ENCODE measurements at places on chromosomes 2 and 18.

- no peak for DNase-seq
Measured at GRCh38 chr2:119414894-119415293, 16.8 kb upstream of the TMEM37 start.

GRCh38 chr2:148643421-148643820 lies 1.1 kb upstream of the EPC2 start:
- DNase-seq, result no peak

DNA sequence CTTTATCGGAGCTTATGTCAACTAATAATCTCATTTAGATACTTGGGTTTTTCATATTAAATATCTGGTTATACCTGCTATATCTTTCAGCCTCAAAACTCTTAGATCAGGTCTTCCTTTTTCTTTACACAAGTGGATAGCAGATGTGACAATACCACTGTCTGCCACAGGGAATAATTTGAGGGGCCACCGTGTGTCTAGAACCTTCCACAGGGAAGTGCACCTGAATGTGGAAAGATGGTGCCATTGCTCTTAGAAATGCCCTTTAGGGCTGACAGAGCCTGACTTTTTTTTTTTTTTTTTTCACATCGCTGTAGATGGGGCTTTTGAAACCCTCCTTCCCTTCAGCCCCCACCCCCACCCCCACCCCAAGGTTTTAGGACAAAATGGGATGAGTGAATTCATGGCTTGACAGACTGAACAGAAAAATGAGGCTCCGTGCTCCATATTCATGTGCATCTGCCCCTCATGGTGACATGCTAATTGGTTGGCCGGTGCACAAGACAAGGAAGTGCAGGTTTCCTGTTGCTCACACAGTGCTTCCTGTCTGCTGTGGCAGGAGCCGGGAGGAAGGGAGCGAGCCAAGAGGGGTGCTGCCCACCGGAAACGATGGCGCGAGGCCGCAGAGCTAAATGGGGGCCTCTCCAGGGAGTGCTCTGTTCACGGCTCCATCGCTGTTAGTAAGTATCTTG lies 246.0 kb downstream of the LDLRAD4 start:
- no peak for DNase-seq

DNA sequence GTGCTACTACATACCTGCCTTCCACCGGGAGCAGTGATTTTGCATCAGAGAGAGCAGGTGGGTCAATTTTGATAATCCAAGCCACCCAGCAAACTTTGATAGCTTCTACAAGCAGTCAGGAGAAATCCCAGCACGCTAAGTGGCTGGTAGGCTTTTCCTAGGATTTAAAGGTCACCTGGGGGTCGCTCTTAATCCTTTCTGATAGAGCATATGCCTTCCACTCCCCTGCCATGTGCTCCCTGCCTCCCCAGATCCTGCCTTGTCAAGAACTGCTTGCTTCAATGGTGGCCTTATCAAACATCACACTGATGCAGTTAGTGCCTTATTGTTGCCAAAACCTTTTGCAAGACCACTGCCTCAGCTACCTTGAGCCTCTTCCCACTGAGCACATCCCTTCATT lies 462.3 kb upstream of the MEX3C start:
- no peak for DNase-seq

DNA sequence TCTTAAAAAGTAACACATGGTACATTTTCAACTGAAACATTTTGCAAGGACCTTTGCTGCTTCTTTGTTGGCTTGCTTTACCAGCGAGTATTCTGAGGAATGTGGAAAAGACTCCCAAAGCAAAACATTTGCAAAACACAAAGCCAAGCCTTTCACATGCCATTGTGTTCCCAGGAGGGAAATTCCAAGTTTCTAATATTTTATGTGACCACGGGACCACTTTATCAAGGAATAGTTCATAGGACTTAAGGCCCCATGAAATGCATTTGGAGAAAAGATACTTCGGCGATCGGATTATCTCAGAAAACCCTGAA lies 26.2 kb downstream of the CYP27C1 start:
- no peak for DNase-seq

DNA sequence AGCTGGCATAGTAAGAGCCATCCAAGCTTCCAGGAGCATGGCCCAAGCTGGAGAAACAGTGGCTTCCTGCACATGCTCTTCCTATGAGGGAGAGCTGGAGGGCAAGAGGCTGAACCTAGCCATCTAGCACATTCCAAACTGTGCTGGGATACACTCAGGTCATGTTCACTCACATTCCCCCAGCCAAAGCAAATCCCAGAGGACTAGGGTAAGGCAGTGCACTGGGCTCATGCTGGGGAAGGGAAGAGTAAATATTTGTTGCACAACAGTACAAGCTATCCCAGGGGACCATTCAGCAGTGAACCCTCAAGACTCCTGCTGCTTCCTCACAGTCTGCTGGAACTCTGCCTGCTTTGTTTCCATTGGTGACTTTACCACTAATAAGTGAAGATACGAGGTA lies 20.7 kb upstream of the GYPC start:
- DNase-seq, result no peak

GRCh38 chr18:36074435-36074834 lies 7.1 kb upstream of the RPRD1A start:
- DNase-seq, result no peak

DNA sequence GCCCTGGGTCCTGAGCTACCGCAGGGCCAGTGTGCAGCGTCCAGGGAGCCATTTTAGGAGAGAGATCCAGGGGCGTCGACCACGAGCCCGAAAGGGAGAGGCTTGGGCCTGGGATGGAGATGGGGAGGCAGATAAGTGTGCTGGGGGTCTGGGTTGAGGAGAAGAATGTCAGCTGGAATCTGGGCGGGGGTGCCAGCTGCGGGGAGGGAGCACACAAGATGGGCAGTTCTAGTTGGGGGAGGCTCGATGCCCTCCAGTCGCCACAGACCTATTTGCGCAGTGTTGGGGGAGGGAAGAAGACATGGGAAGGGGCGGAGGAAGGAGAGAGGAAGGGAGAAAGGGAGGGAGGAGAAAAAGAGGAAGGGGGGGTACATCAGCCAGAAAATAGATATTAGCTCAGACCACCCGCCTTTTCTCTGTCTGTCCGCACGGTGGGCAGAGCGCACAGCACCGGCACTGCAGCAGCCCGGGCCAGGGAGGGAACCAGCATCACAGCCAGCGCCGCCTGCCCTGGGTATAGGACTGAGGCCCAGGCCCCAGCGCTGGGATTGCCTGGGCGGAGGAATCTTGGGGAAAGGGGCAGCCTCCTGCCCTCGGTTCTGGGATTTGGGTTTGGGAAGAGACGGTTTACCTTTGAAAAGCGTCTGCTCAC lies 1.9 kb upstream of the HOXD11 start:
- no peak for DNase-seq

DNA sequence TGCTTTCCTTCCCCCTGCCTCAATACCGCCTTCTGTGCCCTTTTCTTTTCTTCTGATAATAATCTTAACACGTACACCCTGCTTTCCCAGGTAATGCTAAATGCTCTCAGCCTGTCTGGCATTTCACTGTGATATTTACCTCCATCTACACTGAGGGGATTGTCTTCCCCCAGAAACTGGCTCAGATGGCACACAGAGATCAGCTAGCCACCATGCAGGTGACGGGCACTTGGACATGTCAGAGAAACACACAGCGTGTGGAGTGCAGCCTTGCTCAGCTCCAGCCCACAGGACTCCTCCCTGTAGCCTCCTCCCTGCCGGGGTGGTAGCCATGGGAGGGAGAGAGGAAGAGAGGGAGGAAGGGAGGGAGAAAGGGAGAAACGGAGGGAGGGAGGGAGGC lies 131.2 kb downstream of the EIPR1 start:
- DNase-seq, result no peak

GRCh38 chr2:233082931-233083755 lies 23.0 kb downstream of the INPP5D start:
- no peak for DNase-seq

DNA sequence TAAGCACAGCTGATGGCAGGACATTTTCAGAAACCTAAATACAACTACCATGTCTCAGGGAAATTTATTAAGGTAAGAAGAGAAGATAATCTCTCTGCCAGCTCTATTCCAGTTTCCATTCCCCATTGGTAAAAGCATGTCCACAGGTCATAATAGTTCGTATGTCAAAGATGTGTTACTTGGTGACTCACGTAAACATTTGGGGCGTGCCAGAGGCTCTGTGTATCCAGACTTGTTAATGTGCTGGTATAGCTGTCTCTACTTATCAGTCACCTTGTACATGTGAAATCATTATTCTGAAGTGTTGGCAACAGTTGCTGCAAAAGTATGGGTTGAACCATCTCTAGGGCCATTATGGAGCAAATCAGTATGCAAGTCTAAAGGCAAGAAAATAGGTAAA lies 1345.1 kb downstream of the SUCLG1 start:
- no peak for DNase-seq

- DNase-seq, result no peak
Measured at GRCh38 chr18:76131738-76132137, 363.3 kb downstream of the ZNF516 start.

- DNase-seq, result no peak
Measured at GRCh38 chr2:202718614-202719013, 83.8 kb downstream of the FAM117B start.

DNA sequence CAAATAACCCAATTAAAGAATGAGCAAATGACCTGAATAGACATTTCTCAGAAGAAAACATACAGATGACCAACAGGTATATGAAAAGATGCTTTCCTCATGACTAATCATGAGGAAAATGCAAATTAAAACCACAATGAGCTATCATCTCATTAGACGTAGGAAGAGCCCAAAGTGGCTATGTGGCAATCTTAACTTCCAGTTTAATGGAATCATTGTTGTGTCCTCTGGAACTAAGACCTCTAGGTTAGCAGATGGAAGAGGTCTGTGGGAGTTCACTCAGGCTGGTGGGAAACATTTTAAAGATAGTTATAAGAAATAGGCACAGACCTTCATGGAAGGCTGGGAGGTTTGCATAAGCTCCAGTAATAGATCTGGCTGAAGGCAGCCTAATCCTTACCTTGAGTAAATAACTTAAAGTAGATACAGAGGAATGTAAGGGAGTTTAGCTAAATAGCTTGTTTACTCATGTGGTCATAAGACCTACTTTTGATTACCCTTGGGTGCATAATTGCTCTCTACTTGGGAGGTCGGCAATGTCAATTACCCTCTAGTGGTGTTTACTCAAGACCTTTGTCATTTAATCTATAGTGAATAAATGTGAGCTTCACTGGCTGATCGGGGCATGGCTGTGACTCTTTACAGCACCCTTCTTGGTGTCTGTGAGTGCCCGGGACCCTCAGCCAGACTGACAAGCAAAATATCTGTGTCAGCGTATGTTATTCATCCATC lies 119.0 kb downstream of the GULP1 start:
- DNase-seq, result no peak

DNA sequence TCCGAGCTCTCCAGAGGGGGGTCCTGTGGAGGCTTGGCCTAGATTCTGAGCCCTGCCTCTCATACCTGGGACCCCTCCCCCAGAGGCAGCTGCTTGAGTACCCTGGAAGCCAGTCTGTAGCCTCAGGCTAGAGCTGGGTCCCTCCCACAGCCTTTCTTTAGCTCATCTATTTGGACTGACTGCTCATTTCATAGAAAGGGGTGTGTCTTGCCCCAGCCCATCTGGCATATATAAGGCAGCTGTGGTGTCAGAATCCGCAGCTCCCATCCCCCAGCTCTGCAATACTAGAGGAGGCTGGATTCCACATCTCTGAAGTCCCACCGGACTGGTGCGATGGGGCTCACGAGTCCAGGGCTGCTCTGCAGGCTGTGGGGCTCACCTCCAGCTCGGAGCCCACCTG lies 26.1 kb downstream of the MPHOSPH10 start:
- DNase-seq, result peak; percentile 92

DNA sequence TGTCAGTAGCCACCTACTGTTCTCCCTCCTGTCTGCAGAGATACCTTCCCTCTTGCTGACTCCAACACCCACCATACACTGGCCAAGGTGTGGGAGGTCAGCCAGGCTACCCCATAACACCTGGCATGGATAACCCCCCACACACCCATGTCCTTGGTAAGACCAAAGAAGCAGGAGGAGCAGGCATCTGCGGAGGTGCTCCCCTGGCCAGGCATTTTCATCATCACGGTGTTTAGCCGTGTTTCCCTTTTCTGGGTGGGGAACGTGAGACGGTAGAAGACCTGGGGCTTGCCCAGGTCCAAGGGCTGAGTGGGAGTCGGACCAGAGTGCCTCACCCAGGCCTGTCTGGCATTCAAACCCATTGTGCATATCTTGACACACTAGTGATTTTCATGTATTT lies 150.3 kb downstream of the SMAD7 start:
- no peak for DNase-seq

GRCh38 chr2:63698786-63699548 lies 110.2 kb downstream of the MDH1 start:
- peak; percentile 62 for DNase-seq

GRCh38 chr18:10234281-10234680 lies 220.2 kb upstream of the APCDD1 start:
- no peak for DNase-seq

Data from NCI-H1694 treated with DMSO at 0.1 percent for 48 hours (cell line).